Right ventricle myocardium inferior (tissue), 1 donor: ENCODE measurements at places on chromosomes 11 and 22. TPM values are rescaled to one million over a fixed set of nuclear protein-coding genes. Genes with fewer than 3 reads are reported as not detected.

OR10A4 gene
- not detected for total RNA-seq

POU2AF2 gene
- total RNA-seq, result not detected

CACNA1I gene
- total RNA-seq, result not detected

NCAM1 gene
- 250 TPM for total RNA-seq

PARVG gene
- total RNA-seq, result 3.1 TPM

SSTR3 gene
- total RNA-seq, result not detected

PHETA2 gene
- 6.2 TPM for total RNA-seq

NCR3LG1 gene
- total RNA-seq, result 0.73 TPM

OR10A2 gene
- total RNA-seq, result not detected

OR51I1 gene
- not detected for total RNA-seq

OR8D1 gene
- not detected for total RNA-seq

BTG4 gene
- not detected for total RNA-seq

EHF gene
- 2.9 TPM for total RNA-seq

MUC6 gene
- not detected for total RNA-seq

ROBO4 gene
- total RNA-seq, result 27.6 TPM

HEPACAM gene
- 0.41 TPM for total RNA-seq

CDC42EP1 gene
- 17.7 TPM for total RNA-seq

TRIM29 gene
- not detected for total RNA-seq

PARVA gene
- 65.3 TPM for total RNA-seq

FOLR1 gene
- 1.2 TPM for total RNA-seq

PNPLA5 gene
- total RNA-seq, result not detected

HMBS gene
- total RNA-seq, result 22.8 TPM

CD3G gene
- total RNA-seq, result 0.78 TPM

AQP11 gene
- total RNA-seq, result 0.78 TPM

MOV10L1 gene
- not detected for total RNA-seq

SLC22A6 gene
- not detected for total RNA-seq

GRAP2 gene
- 3.5 TPM for total RNA-seq

TRIM51 gene
- not detected for total RNA-seq

TST gene
- 54.6 TPM for total RNA-seq

SYCE3 gene
- total RNA-seq, result not detected

VSIG10L2 gene
- total RNA-seq, result 0.30 TPM

PHLDA2 gene
- 0.65 TPM for total RNA-seq

C22orf23 gene
- 0.68 TPM for total RNA-seq

APOBEC3H gene
- total RNA-seq, result 0.32 TPM

P4HA3 gene
- not detected for total RNA-seq

ALDH3B1 gene
- 3.5 TPM for total RNA-seq

USP2 gene
- total RNA-seq, result 140 TPM
